ENCODE measurements at places on chromosomes 7 and 10.

DNA sequence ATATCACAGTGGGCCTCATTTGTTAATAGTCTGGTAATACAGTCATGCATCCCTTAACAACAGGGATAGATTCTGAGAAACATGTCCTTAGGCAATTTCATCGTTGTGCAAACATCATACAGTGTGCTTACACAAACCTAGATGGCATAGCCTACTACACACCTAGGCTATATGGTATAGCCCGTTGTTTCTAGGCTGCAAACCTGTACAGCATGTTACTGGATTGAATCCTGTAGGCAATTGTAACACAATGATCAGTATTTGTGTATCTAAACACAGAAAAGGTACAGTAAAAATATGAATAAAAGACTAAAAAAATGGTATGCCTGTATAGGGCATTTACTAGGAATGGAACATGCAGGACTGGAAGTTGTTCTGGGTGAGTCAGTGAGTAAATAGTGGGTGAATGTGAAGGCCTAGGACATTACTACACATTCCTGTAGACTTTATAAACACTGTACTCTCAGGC lies 12.0 kb upstream of the RHOBTB1 start:
- no peak for DNase-seq

- DNase-seq = no peak
These were observed 15.3 kb downstream of the ZFAND4 start for GRCh38 chr10:45657033-45657926.

DNA sequence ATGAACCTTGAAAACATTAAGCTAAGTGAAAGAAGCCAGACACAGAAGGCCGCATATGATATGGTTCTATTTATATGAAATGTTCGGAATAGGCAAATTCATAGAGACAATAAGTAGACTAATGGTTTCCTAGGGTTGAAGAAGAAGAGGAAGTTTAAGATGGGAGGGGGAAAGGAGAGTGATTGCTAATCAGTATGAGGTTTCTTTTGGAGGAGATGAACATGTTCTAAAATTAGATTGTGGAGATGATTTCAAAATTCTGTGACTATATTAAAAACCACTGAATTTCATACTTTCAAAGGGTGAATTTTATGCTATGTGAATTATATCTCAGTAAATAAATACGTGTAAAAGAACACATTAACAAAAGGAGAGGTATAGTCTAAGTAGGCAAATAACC lies 176.4 kb upstream of the HPS1 start:
- DNase-seq = no peak

DNA sequence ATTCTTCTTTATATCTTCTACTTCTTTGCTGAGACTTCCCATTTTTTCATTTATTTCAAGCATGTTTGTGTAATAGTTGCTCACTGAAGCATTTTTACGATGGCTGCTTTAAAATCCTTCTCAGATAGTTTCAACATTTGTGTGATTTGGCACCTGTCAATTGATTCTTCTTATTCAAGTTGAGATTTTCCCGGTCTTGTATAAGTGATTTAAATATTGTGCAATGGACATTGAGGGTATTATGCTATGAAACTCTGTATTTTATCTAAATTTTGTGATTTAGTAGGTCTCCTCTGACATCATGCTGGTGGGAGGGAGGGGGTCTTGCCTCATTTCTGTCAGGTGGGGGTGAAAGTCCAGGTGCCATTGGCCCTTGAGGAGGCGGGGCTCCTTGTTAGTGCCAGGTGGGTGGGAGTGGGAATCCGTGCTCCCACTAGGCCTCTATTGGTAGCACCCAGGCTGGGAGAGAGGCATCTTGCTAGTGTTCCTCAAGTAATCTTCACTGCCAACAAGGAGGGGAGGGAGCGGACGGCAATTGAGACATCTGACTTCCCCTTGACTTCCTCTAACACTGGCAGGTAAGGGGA lies 73.0 kb downstream of the ANLN start:
- no peak for DNase-seq

DNA sequence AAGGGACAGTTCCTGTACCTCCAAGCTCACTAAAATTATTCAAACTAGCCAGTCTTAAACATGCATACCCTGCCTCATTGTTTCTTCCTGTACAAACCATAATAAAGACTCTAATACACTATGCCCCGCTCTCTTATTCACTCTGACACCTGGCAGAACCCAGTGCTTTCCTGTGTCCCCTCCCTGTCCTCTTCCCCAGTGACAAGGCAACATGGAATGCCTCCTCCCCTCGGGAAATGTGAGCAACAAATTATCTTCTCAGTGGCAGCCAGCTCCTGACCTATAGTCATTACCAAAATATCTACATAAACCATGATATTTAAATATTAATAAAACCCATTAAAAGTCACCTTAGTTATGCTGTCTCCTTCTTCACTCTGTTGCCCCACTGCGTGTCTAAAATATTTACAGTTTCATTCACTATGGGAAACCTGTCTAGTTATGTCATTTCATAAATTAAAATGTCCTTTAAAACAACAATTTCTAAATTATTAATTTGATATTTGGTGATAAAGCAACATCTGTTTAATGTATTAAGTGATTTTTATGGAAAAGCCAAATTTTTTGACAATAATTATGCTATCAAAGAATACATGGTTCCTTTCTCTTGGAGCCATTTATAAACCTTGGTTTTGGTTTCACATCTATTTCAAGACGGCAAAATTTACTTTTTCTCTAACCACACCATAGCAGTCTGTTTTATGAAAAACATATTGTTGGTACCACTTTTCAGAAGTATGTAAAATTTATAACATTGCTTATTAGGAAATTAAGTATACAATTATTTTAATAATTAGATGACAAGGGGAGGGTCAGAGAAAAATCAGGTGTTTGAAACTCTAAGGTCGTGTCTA lies 1355.2 kb downstream of the XPNPEP1 start:
- no peak for DNase-seq

- DNase-seq = no peak
These were observed 808.5 kb upstream of the CELF2 start for GRCh38 chr10:10209167-10209566.

DNA sequence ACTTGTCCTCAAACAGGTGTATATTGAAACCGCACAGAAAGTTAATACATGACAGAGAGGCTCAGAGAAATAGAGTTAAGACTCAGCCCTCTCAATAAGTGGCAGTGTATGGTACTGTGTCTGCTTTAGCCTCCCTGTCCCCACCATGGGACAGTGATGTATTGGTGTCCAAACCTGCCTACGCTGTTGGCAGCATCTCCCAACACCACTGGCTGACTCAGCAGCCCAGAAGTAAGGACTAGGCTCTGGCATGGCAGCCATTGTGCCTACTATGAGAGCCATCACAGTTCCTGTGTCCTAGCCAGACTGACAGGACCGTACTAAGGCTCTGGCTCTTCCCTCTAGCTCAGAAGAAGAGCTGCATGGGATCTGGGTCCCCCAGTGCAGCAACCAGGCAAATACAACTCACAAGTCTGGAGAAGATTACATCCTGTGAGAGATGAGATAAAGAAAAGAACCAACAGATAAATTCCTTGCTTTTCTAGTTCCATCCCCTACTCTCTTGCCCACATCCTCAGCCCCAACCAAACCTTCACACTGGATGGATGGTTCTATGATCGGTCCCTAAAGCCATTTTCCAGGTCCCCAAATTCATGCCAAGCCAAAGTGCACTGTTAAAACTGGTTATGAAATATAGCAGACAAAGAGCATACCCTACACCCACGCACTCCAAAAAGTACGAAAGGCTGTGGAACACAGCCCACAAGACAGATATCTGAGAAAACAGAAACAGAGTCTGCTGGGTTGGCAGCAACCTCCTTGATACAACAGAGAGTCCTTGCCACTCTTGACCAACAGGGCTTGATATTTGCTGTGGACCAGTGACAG lies 44.1 kb upstream of the DMTF1 start:
- DNase-seq = no peak

DNA sequence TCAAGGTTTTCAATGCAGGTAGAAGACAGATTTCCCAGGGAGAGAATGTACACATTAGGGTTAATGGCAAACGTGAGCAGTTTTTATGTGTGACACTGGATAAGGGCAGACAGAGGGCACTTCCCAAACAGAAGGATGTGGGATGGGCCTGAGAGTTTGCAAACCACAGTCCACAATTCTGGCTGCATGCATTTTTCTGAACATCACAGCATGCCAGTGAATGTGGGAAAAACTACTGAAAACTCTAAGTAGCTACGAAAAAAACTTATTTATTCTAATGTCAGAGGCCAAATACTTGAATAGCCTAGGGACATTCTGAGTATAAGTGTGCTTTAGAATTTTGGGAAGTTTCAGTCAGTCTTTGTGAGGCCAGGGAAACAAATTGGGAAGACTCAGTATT lies 145.9 kb downstream of the NRCAM start:
- DNase-seq = no peak

DNA sequence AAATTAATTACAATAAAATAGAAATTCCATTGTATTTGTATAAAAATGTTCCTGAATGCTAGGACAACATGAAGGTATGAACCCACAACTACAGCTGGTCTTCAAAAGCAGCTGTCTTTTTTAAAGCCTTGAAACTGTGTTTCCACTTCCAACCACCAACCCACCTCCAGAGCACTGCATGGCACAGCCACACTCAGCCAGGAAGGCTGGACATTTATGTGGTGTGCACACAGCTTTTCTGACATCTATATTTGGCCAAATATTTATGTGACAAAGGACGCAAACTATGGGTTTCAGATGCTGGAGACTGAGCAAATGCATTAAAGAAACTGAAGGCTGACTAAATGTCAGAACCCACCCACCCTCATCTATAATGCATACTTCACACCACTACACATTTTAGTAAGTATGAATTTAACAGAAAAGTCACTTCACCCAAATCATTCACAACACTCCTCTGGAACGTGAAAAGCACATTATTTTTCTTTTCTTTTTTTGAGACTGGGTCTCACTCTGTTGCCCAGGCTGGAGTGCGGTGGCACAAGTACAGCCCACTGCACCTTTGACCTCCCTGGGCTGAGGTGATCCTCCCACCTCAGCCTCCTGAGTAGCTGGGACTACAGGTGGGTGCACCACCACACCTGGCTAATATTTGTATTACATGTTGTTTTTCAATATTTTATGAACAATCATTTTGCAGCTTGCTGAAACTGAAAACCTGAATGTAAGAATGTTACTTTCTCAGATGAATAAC lies 27.9 kb upstream of the DAGLB start:
- no peak for DNase-seq

DNA sequence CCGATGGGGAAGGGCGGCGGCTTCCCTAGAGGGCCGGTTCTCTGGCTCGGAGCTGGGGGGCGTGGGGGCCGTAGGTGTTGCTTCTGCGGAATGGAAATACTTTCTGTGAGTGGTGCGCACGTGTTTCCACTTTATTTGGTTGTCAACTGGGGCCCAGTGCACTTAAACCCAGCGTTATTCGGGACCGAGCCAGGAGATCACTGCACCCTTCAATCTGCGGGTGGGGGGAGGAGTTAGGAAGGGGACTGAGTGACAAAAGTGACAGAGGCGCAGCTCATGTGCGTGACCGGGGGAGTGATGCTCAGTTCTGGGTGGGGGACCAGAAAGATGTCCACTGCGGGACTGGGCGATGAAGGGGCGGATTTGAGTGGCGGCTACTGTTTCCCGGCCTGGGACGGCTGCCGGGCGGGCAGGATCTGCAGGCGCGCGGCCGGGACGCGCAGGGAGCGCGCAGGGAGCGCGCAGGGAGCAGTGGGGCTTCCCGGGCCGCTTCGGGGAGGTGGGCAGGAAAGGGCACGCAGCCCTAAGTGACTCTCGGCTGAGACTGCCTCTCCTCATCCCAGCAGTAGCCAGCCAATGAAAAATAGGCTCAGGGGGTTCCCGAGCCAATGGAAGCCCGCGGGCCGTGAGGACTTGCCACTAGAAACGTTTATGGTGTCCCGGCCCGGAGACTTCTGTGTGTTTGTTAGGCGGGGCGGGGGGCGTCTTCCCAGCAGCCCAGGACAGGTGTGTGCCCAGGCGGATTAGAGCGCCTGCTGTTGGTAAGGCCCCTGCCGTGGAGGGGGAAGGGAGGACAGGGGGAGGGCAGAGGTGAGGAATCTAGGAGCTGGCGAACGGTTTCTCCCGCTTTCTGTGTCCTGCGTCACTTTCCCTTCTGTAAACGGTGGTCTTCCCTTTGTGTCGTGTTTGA lies 54.3 kb upstream of the KDM7A start:
- DNase-seq = peak; percentile 53

DNA sequence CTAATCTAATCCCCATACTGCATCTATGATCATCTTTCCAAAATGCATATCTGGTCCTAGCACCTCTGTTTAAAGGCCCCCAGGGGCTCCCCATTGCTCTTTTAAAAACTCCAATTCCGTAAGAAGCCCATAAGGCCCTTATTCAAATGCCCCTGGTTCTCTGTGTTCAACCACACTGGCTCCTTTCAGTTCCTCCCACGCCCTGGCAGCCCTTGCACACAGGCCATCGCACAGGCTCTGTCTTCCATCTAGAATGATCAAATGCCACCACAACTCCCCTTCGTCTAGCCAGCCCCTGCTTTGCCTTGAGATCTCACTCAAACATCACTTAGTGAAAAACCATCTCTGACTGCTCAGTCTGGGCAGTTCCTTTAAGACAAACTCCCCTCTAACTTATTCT lies 112.9 kb upstream of the LYZL2 start:
- no peak for DNase-seq

- DNase-seq = no peak
These were observed 21.8 kb downstream of the CYP2C19 start for GRCh38 chr10:94784256-94784655.

GRCh38 chr10:61857746-61858145 lies 43.8 kb upstream of the ARID5B start:
- no peak for DNase-seq

DNA sequence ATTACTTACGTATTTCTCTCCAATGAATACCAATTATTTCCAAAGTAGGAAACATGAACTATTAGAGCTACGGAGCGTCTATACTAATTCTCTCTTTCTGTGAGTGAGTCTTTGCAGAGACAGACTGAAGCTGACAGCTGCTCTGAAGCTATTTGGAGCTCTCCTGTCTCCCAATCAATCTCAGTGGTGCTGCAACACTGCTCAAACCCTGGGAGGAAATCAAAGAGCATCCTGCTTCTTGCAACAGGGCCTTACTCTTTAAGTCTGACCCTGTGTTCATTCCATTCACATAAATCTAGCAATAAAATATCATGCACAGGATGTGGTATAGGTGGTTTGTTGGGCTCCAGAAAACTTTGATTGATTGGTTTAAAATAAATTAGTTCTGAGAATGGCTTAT lies 685.7 kb upstream of the IGFBP3 start:
- DNase-seq = no peak

- no peak for DNase-seq
These were observed 204.4 kb downstream of the TPST1 start for GRCh38 chr7:66409493-66409892.

DNA sequence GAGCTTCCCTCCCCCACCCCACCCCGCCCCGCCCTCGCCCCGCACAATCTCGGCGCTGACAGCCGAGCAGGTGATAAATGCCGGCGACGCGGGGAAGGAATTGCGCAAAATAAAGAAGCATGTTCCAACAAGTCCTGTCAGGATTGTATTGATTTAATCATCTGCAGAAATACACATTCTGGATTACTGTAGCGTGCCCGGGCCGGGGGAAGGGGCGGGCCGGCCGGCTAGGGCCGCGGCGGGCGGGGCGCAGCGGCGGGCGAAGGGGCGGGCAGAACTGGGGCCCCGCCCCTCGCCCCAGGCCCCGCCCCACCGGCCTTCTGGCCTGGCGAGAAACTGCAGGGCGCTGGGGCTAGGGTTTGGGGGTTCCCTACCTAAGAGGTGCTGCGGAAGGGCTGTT lies 88.9 kb upstream of the PAX2 start:
- DNase-seq = peak; percentile 49

- no peak for DNase-seq
These were observed 207.4 kb downstream of the TMEM178B start for GRCh38 chr7:141281311-141281710.

GRCh38 chr7:45033931-45034290 lies 33.9 kb downstream of the CCM2 start:
- DNase-seq = no peak

GRCh38 chr10:14205233-14205632 lies 125.5 kb downstream of the FRMD4A start:
- DNase-seq = no peak

Data from germinal center (tissue), 1 donor.